Omental fat pad (tissue), 4 donors: ENCODE measurements at places on chromosomes 1 and 21. TPM values are rescaled to one million over a fixed set of nuclear protein-coding genes. Genes with fewer than 3 reads are reported as not detected.

Gene NBPF6
- total RNA-seq = not detected

Gene FCRL4
- total RNA-seq = not detected

Gene PLD5
- 0.36 TPM for total RNA-seq

Gene HTR1D
- total RNA-seq = not detected

Gene LCE3D
- not detected for total RNA-seq

Gene TMEM82
- not detected for total RNA-seq

DNA sequence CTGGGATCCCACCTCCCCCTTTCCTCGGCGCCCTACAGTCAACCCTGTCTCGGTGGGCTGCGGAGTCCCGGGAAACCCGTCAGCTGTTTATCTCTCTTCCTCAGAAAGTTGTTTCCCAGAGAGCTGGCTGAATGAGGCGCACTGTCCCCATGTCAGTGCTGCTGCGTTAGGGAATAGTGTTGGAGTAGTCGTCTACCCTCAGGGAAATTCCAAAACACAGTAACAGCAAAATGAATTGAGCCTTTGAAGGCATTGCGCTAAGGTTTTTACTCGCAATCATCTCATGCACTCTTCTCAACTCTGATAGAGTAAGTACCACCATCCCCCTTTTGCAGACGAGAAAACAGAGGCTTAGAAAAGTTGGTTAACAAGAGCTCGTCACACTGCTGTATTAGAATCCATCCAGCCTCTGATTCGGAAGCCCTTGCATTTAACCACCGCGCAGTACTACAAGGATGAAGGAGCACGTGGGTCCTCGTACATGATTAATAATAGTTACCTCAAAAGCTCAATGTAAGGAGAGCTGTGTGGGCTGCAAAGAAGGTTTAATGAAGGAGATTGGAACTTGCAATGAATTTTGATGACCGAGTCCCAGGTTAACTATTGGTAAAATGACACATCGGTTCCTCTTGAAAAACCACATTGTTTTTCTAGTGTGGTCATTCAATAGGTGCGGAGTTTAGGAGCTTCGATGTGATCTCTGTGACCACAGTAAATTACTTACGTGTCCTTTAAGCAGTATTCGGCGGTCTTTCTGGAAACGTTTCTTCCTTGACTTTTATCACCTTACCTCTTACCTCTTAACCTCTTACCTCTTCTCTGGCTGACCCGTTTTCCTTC lies 788 bp upstream of the EDEM3 start:
- no peak for DNase-seq

DNA sequence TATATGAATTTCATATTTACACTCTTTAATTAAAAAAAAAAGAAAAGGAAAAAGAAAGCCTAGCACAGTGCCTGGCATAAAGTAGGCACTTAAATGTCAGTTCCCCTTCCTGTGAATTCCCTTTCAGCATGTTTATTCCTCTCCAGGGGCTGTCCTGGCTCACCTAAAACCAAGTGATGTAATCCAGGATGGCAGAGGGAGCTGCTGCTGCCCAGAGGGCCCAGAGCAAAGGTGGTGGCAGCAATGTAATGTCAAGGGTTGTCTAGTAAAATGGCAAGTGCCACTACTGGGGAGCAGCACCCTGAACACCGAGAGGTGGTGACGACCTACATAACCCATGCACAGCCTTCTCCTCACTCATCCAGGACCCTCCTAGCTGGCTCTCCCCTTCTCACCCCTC lies 78.4 kb upstream of the LPGAT1 start:
- no peak for DNase-seq

DNA sequence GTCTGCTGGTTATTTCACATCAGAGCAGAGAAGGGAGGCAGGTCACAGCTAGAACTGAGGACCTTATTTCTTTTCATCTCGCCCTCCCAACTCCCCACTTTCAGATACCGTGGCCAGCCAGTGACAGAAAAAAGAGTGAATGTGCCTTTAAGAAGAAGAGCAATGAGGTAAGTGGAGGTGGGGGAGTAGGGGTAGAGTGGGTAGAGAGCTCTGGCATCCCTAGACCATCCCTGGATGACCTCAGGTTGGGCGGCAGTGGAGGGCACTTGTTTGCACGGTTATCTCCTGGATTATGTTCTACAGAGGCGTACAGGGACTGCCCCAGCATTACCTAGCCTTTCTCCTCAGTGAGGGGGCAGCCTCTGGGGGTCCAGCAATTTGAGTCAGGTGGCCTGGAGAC lies 4.6 kb downstream of the SEMA4A start:
- no peak for DNase-seq

DNA sequence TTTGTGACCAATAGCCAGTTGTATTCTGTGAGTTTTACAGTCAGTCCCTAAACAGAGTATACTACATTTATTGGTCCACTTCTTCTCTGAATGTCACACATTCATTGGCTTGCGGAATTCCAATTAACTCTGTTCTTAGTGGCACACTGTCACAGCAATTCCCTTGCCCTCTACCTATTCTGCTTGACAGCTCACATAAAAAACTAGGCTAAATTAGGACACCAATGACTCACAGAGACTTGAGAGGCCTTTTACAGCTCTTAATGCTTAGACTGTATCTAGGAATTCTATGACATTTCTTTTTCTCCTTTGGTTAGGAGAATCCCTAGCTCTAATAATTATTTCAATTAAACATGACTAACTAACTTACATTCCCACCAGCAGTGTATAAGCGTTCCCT lies 104.1 kb downstream of the NEGR1 start:
- DNase-seq = no peak

- DNase-seq = no peak
Measured at GRCh38 chr1:17023102-17023501, 11.4 kb upstream of the ATP13A2 start.

DNA sequence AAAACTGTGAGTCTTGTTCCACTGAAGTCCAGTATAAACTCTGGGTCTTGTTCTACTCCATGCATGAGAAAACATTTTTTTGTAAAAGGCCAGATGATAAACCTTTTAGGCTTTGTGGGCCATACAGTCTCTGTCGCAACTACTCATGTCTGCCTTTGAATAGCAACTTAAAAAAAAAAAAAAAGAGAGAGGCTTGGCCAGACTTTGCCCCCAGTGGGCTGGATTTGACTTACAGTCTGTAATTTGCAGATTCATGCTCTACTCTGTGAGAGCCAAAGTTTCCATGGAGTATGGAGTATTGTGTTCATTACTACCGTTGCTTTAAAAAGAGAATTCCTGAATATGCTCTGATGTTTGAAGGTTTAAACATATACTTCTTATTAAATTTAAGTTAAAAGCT lies 654.9 kb upstream of the PKN2 start:
- no peak for DNase-seq

DNA sequence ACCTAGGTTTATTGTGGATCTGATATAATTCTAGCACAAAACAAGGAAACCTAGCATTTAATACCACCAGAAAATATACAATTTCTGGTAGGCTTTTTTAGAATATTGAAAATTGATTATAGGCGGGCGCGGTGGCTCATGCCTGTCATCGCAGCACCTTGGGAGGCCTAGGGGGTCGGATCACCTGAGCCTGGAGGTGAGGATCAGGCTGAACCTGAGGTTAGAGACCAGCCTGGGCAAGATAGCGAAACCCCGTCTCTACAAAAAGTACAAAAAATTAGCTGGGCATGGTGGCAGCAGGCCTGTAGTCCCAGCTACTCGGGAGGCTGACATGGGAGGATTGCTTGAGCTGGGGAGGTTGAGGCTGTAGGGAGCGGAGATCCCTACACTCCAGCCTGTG lies 948 bp upstream of the COP1 start:
- no peak for DNase-seq

DNA sequence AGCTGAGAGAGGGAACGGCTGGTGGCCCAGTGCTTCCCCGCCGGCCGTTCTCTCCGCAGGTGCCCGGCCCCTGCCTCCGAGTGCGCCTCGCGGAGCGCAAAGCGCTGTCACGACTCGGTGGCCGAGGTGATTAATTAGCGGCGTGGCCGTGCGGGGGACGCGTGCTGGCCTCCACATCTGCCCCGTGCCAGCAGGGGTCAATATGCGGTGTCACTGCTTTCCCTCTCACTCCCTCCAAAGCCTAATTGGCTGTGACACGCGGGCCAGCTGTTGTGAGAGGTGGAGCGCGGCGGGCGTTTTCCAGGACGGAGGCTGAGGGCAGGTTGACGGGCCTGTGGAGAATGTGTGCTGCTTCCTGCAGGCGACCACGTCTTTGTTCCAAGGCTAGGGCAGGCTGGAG lies 239.0 kb downstream of the LMX1A start:
- DNase-seq = no peak

GRCh38 chr1:111471012-111471411 lies 2.8 kb upstream of the C1orf162 start:
- DNase-seq = no peak

DNA sequence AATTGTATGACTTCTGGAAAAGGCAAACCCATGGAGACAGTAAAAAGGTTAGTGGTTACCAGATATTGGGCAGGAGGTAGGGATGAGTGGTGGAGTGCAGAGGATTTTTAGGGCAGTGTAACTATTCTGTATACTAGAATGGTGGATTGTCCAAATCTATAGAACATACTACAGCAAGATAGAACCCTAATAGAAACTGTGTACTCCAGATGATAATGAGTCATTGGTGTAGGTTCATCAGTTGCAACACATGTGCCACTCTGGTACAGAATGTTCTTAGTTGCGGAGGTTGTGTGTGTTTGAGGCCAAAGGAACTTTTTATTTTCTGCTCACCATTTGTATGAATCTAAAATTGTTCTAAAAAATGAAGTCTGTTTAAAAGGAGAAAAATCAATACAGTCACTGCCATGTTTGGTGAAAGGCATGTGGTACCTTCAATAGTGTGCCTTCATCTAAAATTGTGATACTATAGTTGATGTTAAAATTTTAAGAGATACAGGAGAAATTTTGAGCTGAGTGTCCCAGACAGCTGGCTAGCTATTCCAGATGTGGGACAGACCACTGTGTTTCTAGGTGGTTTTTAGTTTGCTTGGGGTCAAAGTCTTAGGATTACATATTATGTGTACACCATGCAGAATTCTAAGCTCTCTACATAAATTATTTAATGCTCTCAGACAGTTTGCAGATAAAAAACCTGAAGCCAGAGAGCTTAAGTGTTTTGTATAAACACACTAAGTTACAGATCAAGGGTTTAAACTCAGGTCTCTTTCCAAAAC lies 150.5 kb downstream of the RPS6KC1 start:
- DNase-seq = no peak

DNA sequence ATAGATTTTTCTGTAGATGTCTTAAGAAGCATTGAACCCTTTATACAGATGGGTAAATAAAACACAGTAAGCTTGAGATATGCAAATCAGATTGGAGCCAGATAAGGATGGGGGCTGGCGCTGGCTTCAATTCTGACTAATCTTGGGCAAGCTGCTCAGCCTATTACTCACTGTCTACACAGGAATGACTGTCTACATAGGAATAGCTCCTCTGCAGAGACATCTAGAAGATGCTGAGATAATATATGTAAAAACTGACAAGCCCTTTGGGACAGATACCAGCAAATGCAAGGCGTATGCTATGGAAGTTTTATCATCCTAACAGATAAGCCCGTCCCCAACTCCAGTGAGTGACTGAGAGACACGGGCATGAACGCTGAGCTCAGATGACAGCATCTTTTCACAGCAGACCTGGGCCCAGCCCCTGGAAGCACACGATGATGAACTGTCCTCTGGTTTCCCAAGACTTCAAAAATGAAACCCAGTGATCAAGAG lies 1.7 kb downstream of the CLDN14 start:
- no peak for DNase-seq

GRCh38 chr1:48215222-48215621 lies 7.3 kb upstream of the SLC5A9 start:
- no peak for DNase-seq

DNA sequence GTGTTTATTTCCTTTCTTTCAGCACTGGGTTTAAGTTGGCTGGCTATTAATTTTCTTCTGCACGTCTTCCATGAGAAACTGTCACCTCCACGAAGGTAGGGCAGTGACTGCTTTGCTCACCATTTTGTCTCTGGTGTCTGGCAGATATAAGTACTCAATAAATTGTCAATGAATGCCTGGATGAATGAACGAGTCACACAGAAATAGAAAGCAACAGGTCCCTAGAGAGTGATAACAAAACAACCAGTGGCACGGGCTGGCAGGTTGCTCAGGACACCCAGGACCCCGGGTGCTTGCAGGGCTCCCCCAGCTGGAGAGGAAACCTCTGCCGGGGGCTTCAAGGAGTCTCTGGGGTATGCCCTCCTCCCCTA lies 3.2 kb upstream of the MYOC start:
- no peak for DNase-seq

- no peak for DNase-seq
Measured at GRCh38 chr1:244241438-244241837, 190.4 kb downstream of the ZBTB18 start.

- no peak for DNase-seq
Measured at GRCh38 chr1:160078512-160079195, 2.7 kb upstream of the KCNJ9 start.

DNA sequence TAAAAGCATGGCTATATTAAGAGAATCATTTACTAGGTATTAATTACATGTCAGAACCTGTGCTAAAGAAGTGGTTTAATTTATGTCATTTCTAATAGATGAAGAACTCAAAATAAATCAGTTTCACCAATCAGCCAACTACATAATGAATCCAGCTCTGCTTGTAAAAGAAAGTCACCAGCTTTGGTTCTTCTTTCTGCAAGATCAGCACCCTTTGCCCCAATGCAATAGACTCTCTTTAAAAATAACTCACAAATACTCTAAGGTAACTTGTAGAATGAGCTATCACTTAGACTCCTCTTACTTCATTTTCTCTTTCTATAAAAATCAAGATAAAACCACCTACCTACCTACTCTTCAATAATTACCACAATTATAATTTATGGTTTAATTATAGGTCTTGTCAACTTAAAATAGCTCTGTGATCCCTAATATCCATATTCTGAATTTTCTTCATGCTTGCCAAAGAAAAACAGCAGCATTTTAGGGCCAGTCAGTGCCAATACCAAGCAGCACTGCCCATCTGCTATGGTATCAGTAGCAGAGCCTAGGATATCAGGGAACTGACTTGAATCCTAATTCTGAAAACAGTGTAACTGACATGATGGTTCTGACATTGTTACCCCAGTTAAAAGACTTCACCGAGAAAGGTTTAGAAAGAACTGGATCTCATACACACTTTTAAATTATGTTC lies 11.3 kb downstream of the SLC19A2 start:
- no peak for DNase-seq

DNA sequence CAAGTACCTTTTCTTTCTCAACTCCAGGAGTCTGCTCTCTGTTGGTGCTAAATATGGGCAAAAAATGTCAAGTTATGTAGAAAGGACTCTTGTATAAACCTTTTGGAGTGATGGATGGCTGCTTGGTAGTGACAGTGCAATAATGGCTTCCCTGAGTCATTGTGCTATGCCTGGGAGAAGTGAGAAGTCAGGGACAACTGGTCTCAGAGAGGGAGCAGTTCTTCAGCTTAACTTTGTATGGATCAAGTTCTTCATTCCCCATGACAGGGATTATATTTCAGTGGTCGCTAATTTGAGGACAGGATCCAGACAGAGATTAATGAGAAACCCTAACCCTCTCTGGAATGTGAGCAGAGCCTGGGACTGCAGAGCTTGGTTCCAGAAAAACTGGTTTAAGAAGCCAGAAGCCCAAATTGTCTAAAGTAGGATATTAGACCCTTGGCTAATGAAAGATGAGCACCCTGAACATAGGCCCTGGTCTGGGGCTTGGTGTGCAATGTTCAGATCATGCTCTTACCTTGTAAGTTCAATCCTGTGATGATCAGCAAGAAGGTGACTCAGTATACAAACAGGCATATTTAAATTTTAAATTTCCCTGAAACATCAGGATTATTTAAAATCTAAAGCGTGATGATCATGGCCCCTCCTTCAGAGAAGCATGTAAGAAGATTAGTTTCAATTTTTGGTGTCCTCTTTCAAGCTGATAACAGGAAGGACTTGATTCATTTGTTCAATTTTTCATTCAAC lies 50.9 kb downstream of the NTMT2 start:
- no peak for DNase-seq
